ENCODE measurements at places on chromosomes 5 and 9.

- no peak for DNase-seq
These were observed 3.3 kb upstream of the CDC20B start for GRCh38 chr5:55176176-55176818.

GRCh38 chr5:116766470-116766947 lies 191.9 kb upstream of the SEMA6A start:
- peak; percentile 79 for DNase-seq

- no peak for DNase-seq
These were observed 6.2 kb downstream of the NR5A1 start for GRCh38 chr9:124500796-124501611.

DNA sequence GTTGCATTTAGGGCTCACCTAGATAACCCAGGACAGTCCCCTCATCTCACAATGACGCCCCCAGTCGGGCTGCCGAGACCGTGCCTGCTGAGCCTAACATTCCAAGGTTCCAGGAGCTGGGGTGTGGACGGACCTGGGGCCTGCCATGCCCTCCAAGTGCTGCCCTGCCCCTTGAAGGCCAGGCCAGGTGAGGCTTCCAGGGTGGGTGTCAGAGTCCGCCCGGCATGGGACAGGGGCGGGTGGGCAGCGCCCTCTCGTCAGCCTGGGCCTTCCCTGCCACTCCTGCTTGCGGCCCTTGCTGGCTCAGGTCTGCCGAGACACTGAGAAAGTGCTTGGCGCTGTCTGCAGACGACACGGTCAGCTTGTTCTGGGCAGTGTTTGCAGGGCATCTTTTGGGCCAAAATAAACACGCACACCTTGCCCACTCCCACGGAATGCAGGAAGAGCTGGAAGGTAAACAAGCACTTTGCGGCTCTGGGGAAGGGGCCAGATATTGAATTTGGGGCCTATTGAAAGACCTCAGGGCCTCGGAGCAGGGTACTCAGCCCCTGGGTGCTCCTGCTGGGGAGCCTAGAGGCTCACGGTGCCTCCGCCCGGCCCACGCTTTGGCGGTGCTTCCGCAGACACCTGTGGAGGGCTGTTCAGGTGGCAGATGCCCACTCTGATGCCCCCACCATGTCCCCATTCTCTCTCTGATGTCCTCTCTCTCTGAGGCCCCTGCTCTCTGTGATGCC lies 4.2 kb upstream of the SCGB3A1 start:
- no peak for DNase-seq

DNA sequence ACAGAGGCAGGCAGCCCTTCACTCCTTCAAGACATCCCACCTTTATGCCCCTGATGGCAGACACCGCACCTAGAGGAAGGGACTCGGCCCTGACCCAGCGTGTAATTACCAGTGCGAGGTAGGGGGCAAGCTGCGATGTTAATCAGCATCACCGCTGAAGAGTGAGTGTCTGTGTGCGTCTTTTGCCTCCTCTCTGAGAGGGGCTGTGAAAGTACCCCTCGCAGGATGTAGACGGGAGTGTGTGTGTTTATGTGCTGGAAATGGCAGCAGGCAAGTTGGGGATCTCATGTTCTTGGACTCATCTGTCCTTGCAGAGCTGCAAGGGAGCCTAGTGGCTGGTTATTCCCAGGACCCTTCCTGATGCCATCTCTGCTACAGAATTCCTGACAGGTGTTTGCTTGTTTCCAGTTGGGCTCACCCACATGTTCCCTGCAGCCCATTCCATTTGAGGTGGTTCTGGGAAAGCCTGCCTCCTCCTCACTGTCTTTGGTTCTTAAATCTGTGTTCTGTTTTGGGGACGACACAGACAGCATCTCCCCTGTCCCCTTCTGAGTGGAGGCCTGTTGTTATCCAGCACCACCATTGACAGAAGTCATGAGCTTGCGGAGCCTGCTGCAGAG lies 70.5 kb downstream of the ZNF618 start:
- no peak for DNase-seq

DNA sequence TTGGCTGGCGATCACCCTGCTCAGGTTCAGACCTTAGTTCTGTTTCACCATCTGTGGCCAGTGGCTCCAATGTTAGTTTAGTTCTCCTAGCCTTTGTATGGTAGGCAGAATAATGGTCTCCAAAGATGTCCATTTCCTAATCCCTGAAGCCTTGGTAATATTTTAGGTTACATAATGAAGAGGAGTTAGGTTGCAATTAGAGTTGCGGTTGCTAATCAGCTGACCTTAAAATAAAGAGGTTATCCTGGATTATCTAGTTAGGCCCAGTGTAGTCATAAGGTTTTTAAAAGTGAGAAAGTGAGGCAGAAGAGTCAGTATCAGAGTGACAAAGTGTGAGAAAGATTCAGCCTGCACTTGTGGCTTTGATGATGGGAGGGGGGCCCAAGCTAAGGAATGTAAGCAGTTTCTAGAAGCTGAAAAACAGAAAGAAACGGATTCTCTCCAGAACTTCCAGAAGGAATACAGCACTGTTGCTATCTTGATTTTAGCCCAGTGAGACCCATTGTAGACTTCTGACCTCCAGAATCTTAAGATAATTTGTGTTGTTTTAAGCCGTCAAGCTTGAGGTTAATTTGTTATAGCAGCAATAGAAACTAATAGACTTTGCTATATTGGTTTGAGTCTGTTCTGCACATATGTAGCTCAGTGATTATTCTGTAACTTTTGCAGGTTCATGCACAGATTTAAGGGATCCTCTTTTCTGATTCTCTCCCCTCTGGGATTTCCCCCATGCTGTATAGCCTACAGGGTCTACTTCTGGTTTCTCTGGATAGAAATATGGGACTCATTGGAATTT lies 21.6 kb downstream of the LNPEP start:
- no peak for DNase-seq

GRCh38 chr9:117307701-117308100 lies 107.2 kb downstream of the ASTN2 start:
- DNase-seq: no peak

GRCh38 chr9:12424243-12424642 lies 268.9 kb upstream of the TYRP1 start:
- no peak for DNase-seq

- no peak for DNase-seq
These were observed 1.1 kb downstream of the CYFIP2 start for GRCh38 chr5:157267025-157267424.

DNA sequence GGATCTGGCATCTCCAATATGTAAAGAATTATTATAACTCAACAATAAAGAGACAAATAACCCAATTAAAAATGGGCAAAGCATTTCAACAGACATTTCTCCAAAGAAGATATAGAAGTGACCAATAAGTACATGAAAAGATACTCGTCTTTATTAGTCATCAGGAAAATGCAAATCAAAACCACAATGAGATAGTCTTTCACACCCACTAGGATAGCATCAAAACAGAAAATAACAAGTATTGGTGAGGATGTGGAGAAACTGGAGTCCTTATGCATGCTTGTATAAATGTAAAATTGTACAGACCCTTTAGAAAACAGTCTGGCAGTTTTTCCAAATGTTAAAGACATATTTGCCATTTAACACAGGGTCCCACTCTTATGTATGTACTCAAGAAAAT lies 39.1 kb upstream of the ITGA1 start:
- DNase-seq: no peak

GRCh38 chr5:139388198-139388821 lies 1.4 kb downstream of the MZB1 start:
- DNase-seq: no peak

DNA sequence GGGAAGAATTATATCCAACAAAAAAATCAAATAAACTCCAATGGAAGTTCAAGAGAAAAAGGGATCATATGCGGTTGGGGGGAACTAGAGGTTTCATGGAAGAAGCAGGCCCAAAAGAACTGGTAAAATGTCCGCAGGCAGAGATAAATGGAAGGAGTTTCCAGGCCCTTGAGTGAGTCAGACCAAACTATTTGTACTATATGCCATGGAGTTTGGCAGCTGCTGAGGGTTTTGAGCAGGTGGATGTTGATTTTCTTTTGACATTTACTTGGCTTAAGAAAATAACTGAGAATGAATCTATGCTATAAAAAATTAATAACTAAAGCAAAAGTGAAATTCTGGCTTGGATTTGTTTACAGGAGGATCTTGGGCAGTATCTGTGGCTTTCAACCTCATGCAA lies 33.7 kb downstream of the MINAR2 start:
- DNase-seq: no peak

GRCh38 chr5:121762426-121762825 lies 89.3 kb upstream of the FTMT start:
- DNase-seq: no peak

GRCh38 chr9:133437753-133438531 lies 15.8 kb downstream of the ADAMTS13 start:
- DNase-seq: no peak

DNA sequence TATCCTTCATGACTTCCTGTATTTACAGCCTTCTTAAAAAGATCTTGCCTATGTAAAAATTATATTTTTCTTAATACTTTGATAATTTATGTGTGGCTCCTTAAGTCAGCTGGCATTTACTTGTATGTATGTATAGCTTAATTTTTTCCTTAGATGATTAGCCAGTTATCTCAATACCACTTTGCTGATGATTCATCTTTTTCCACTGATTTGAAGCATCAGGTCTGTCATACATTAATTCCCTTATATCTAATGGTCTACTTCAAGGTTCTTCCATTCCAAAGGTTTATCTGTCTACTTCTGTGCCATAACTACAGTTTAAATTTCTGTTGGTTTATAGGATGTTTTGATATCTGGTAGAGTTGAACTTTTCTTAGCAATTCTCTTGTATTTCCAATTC lies 44.9 kb upstream of the MTMR12 start:
- DNase-seq: no peak

DNA sequence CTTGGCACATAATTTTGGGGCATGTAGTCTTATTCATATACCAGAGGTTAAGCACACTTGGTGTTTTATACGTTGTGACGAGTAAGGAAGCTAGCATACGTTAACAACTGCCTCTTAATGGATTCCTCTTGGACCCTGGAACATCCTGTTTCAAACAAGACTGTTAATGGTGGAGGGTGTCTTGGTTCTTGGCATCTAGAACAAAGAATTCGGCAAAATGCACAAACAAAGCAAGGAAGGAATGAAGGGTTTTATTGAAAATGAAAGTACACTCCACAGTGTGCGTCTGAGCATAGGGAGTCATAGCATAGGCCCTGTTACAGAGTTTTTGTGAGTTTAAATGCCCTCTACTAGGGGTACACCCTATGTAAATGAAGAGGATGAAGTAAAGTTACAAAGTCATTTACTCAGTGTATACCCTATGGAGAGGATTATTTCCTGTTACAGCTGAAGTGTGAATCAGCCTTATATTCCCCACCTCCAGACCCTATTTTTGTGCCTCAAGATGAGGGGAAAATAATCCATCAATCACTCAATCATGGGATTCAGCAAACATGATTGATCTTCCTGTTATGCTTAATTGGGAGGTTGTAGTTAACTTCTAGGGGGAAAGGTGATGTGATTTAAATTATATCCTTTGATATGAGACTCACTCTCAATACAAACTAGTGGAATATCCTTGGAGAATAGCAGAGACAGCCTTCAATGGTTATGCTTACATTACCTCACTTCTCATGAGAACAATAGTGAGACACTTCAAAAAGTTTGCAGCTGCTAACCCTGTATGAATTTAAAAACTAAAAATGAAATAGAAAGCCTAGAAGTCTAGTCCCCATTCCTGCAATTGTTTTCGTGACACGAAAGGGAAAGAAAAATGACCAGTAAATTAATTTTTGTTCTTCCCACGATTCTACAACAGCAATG lies 84.9 kb upstream of the MYO10 start:
- DNase-seq: no peak

GRCh38 chr9:96638606-96639364 lies 16.3 kb downstream of the PRXL2C start:
- DNase-seq: no peak

- DNase-seq: no peak
These were observed 68.2 kb downstream of the SLC1A1 start for GRCh38 chr9:4558371-4558998.

- DNase-seq: no peak
These were observed 7.8 kb upstream of the CARD9 start for GRCh38 chr9:136381311-136381710.

DNA sequence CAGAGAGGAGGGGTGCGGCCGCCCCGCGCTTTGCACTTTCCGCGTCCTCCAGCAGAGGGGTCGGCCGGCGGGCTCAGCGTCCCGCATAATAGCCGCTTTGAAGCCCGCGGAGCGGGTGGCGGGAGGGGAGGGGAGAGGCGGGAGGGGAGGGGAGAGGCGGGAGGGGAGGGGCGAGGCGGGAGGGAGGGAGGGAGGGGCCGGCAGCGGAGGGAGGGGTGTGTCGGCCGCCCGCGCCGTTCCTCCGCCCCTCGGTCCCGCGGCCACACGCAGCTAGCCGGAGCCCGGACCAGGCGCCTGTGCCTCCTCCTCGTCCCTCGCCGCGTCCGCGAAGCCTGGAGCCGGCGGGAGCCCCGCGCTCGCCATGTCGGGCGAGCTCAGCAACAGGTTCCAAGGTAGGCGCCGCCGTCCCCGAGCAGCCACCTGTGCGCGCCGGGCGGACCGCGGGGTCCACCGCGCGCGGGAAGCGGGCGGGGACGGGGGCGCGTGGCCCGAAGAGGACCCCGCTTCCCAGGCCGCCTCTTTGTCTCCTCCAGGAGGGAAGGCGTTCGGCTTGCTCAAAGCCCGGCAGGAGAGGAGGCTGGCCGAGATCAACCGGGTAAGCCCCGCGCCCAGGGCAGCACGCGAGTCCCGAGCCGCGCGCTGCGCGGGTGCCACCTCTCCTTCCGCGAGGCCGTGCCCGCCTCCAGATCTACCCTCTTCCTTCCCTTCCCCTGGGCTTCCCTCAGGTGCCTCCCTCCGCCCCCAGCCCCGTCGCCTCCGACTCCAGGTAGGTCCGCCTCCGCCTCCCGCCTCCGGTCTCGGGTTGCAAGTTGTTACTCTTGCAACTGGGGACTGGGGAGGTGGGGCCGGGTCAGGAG lies at the start of gene AIF1L:
TSS of gene AIF1L (plus strand) at position 263 of the 857 bp plus-strand sequence. CDS start at position 362, 99 bp downstream.
- DNase-seq: no peak

- no peak for DNase-seq
These were observed 4.8 kb downstream of the ATP6V1G1 start for GRCh38 chr9:114592356-114592755.

DNA sequence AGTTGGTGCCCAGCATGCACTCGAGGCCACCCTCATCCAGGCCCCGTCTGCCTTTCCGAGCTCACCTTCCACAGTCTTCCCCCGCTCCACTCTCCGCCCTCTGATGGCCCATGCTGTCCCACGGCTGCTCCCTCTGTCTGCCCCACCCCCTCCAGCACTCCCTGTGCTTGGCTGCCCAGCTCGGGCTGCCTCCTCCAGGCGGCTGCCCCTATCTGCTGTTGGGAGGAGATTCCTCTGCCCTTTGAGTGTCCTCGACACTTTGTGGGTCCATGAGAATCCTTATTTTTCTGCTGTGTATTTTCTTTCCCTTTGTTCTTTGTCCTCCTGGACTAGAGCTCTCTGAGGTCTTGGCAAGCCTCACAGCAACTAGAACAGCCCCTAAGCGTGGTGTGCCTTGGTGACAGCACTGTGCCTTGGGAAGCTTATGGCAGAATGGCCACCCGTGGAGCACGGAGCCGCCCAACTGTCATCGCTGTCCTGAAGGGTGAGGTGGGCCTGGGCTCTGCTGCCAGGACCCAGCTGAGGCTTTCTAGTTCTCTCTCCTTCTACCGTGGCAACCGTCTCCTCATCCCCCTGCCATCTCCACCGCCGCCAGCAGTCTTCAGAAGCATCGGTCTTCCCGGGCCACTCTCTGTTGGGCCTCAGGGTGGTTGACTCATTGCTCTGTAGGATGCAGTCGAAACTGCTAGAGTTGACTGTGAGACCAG lies 5.2 kb downstream of the NTMT1 start:
- DNase-seq: no peak
